Colonic mucosa (tissue), 4 donors: ENCODE measurements at places on chromosomes 5 and 9. TPM values are rescaled to one million over a fixed set of nuclear protein-coding genes. Genes with fewer than 3 reads are reported as not detected.
A peak's percentile ranks its signal among the peaks of the same experiment; 100 is the strongest.

GRCh38 chr9:35852267-35852815, 17.9 kb downstream of the OR13J1 start:
- no peaks in the 10 kb centered on the region for H3K36me3 ChIP-seq
- no peaks in the 10 kb centered on the region for H3K4me1 ChIP-seq
- no peaks in the 10 kb centered on the region for H3K27me3 ChIP-seq
- H3K4me3 ChIP-seq = no peak overlapping the region

- H3K36me3 ChIP-seq = no peaks in the 10 kb centered on the region
- H3K4me1 ChIP-seq = no peaks in the 10 kb centered on the region
- DNase-seq = no peak
- H3K27ac ChIP-seq = no peak overlapping the region
- no peaks in the 10 kb centered on the region for H3K27me3 ChIP-seq
These were observed 221.7 kb downstream of the ZNF608 start for GRCh38 chr5:124524552-124525232.

DNA sequence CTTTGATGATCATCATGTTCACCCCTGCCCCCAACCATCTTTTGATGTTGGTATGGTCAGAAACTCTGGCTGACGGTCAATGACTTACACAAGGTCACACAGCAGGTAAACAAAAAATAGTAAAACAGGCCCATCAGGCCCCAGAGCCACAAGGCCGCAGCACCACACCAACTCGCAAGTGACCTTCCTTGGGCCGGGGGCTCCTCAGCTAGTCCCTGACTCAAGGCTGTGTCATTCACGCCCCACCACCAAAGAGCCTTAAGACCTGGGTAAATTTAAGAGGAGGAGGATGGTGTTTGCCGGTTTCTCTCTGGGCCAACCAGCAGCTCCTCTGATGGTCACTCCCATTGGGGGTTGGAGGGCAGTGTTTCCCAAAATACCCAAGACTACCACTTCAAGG, 55.8 kb downstream of the PSMB7 start:
- no peaks in the 10 kb centered on the region for H3K36me3 ChIP-seq
- no peak overlapping the region for H3K27ac ChIP-seq
- H3K4me3 ChIP-seq = no peak overlapping the region
- H3K27me3 ChIP-seq = no peaks in the 10 kb centered on the region
- no peaks in the 10 kb centered on the region for H3K4me1 ChIP-seq
- no peak for DNase-seq

The SPATA31E1 gene
- not detected for total RNA-seq

GRCh38 chr9:93457006-93457405, 3.6 kb upstream of the FAM120AOS start:
- peak overlapping the region; percentile 92 for H3K27ac ChIP-seq
- DNase-seq = no peak
- H3K4me3 ChIP-seq = no peak overlapping the region
- H3K36me3 ChIP-seq = no peaks in the 10 kb centered on the region

The PHF24 gene
- 0.64 TPM for total RNA-seq

The TMEM232 gene
- total RNA-seq = 1.8 TPM

- no peak overlapping the region for H3K27ac ChIP-seq
- no peak for DNase-seq
- no peaks in the 10 kb centered on the region for H3K4me1 ChIP-seq
- H3K4me3 ChIP-seq = no peak overlapping the region
These were observed 10.9 kb upstream of the PRELID2 start for GRCh38 chr5:145846081-145846480.

DNA sequence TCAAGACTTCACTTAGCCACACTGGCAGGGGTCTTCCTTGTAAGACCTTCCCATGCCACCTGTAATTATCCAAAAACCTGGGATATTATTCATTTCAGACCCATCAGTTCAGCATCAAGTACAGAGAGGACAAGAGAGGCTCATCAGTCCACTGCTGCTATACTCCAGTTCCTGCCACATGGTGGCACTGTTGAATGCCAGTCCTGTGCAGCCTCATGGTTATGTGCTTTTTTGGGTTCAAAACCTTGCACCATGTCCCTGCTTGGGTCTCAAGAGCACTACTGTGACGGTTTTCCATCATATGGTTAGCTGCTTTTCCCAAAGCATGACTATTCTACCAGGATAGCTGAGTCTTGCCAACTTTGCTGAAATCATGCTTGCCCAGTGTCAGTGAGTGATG, 8.5 kb downstream of the PTGS1 start:
- no peaks in the 10 kb centered on the region for H3K27me3 ChIP-seq
- H3K27ac ChIP-seq = no peak overlapping the region
- peaks cover 10% of the 10 kb centered on the region for H3K4me1 ChIP-seq
- no peak for DNase-seq
- H3K4me3 ChIP-seq = no peak overlapping the region

DNA sequence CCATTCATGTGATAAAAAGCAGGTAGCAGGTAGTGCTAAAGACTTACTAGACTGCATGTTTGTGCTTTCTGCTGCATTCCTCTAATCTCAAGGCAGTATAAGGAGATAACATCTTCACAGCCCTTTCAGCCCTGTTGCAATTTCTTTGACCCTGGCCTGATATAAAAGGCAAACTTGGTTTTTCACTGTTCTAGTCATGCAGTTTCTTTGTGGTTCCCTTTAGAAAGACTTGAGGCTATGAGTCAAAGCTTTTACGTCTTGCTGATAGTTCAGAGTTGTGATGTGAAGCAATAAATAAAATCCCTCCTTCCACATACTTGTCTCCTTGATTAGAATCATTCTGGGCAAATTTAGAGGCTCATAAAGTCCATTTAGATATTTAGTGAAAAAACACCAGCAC, 88.6 kb upstream of the CDKN2B start:
- H3K36me3 ChIP-seq = no peaks in the 10 kb centered on the region
- no peak overlapping the region for H3K4me3 ChIP-seq
- no peaks in the 10 kb centered on the region for H3K4me1 ChIP-seq
- no peaks in the 10 kb centered on the region for H3K27me3 ChIP-seq
- H3K27ac ChIP-seq = peak overlapping the region; percentile 19

DNA sequence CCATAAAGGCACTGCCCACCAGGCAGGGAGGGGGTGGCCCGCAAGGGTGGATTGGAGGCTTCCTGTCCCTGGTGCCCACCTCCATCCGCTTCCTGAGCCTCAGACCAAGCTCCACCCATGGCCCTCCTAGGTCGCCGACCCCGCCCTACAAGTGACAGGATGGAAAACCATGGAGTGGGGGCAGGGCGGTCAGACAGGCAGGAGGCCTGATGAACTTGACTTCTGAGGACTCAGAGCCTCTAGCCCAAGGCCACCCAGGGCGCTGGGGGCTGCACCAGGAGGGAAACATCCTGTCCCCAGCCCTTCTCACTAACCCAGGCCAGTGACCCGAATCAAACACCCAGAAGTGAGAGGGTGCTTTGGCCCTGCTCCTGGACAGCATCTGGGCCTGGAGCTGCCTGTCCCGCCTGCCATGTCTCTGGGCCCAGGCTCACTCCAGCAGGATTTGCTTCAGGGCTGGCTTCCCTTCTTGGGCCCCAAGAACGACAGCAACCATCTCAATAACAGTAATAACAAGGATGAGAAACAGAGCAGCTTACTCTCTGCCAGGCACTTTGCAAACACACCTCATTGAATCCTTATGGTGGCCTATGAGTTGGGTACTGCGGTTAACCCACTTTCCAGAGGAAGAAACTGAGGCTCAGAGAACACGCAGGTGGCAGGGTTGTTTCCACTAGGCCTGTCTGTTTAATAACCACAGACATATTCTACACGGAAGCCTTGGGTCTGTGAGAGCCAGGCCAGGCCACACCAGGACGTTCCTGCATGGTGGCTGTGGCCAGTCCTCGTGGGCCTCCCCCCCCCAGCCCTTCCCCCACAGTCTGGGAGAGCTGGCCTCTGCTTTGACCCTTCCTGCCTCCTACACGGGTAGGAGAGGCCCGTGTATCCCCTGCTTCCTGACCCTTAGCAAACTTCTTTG, 4.4 kb upstream of the ST6GALNAC6 start:
- peak; percentile 98 for DNase-seq
- H3K27me3 ChIP-seq = no peaks in the 10 kb centered on the region
- peaks cover 43% of the 10 kb centered on the region for H3K4me1 ChIP-seq
- H3K36me3 ChIP-seq = no peaks in the 10 kb centered on the region

The SMIM33 gene
- total RNA-seq = 5.9 TPM

DNA sequence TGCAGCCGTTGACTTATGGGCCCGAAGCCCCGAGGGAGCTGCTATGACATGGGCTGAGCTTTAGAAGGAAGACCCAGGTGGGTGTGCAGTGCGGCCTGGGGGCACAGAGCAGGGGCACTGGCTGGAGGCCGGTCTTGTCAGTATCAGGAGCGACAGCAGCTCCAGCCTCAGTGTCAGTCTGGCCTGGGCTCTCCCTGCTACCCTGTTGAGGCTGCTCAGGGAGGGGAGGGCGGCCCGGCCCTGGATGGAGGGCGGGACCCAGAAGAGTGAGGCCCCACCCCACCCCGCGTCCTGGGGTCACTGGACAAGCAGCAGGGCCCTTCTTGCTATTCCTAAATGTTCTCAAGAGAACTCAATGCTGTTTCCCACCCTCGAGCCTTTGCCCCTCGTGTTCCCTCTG, 18.0 kb downstream of the GFI1B start:
- no peaks in the 10 kb centered on the region for H3K27me3 ChIP-seq
- H3K36me3 ChIP-seq = no peaks in the 10 kb centered on the region
- H3K27ac ChIP-seq = no peak overlapping the region
- H3K4me3 ChIP-seq = no peak overlapping the region

The DCAF12 gene
- total RNA-seq = 37.9 TPM

DNA sequence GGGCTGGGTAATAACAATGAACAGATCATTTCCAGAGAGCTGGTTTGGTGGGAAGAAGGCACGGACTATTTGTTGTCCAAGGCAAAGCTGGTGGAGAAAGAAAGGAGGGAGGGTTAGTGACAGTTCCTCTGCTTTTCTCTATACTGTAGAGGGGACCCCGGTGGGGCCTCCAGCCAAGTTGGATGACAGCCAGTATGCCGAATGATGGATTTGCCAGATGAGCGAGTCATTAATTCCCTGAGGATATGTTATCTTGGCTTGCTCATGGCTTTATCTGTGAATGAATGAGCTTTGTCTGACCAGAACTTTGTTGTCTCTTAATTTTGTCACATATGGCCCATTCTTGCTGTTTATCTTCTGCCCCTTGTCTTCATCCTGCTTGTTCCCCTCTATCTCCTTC, 158.6 kb upstream of the GLRA1 start:
- DNase-seq = no peak
- no peaks in the 10 kb centered on the region for H3K4me1 ChIP-seq
- H3K4me3 ChIP-seq = no peak overlapping the region
- no peak overlapping the region for H3K27ac ChIP-seq

The NUP155 gene
- 36.3 TPM for total RNA-seq

- no peak for DNase-seq
- no peaks in the 10 kb centered on the region for H3K27me3 ChIP-seq
- no peaks in the 10 kb centered on the region for H3K4me1 ChIP-seq
- no peak overlapping the region for H3K27ac ChIP-seq
These were observed 59.6 kb downstream of the RAI14 start for GRCh38 chr5:34715711-34716110.

GRCh38 chr9:127796225-127796813, 6.4 kb upstream of the FPGS start:
- peaks cover under 1% of the 10 kb centered on the region for H3K36me3 ChIP-seq
- H3K27ac ChIP-seq = no peak overlapping the region
- DNase-seq = no peak
- H3K27me3 ChIP-seq = no peaks in the 10 kb centered on the region
- peaks cover 3% of the 10 kb centered on the region for H3K4me1 ChIP-seq
- no peak overlapping the region for H3K4me3 ChIP-seq

GRCh38 chr5:107597247-107597646, 73.5 kb downstream of the EFNA5 start:
- no peak overlapping the region for H3K4me3 ChIP-seq
- no peak overlapping the region for H3K27ac ChIP-seq
- no peaks in the 10 kb centered on the region for H3K27me3 ChIP-seq
- no peak for DNase-seq

- no peaks in the 10 kb centered on the region for H3K4me1 ChIP-seq
- H3K4me3 ChIP-seq = no peak overlapping the region
- no peaks in the 10 kb centered on the region for H3K27me3 ChIP-seq
These were observed 42.5 kb downstream of the ADAM19 start for GRCh38 chr5:157533011-157533481.
